ENCODE measurements at places on chromosomes 12 and 14.

DNA sequence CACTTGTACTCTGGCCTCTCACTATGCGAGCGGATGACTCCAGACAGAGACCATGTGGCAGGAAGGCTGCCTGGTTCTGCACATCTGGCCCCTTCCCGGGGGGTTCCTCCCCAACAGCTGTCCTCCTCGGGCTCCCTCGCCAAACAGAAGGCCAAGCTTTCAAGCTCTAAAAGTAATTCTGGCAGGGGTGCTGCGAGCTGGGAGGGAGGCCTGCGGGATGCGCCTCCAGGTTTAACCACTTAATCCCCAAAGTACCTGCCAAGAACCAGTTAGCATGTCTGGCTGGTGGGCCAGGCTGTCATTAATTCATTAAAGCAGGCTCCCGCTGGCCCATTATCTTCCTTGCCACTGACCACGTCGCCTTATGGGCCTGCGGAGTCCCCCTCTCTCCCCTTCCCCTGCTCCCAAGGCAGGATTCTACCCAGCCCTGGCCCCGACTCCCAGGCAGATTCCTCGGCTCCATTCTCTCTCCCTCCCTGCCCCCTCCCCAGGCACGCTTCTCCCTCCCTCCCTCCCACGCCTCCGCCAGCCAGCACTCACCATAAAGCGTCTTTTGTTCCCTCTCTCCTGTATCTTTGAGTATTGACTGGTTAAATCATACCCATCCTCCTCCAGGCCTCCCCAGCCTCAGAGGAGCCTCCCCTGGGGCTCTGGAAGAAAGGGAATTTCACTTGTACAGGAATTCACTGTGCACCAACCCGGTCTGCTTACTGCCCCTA lies 4.9 kb downstream of the HRK start:
- DNase-seq = peak; percentile 76

DNA sequence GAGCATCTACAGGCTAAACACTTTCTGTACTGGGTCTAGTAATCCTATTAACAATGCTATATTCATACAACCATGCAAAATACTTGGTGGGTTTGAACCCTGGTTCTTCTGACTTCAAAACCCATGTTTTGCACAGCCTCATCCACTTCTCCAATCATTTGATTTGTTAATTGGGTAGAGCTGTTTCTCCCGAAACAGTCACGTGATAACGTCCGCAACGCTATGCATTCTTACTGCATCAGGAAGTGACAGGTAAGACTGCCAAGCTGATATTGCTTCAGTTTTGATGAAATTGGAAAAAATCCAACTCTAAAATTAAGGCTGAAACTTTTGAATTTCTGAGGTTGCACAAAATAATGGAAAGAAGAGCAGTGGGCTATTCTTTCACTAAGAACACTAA lies 30.4 kb upstream of the RNU6-7 start:
- no peak for DNase-seq

GRCh38 chr12:100566887-100567637 lies 6.4 kb upstream of the GAS2L3 start:
- no peak for DNase-seq

DNA sequence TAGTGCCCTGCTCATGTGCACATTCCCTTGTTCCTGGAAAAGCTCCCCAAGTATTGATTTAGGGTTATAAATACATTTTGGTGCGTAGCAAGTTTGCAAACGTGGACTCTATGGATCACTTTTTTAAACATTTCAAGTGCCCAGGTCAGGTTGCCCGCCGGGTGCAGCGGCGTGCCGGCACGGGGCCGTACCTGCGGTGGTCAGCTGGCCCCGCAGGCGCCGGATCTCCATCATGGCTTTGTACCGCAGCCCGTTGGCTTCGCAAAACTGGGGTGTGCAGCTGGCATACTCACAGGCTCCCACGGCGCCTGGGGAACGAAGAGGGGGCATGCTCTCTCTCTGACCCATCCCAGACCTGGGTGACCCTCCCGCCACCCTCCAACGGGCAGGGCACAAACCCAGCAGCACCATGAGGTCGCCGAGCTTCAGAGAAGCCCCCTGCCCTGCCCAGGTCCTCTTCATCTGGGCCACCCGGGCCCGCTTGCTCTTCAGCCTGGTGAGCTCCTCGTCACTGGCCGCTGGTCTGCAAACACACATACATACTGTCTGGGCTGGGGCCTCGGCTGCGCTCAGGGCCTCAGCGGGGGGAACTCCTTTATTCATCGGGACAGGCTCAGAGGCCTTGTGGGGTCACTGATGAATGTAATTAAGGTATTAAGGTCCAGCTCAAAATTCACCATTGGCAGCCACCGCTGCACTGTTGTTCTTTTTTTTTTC lies 35.1 kb downstream of the DHX37 start:
- no peak for DNase-seq

- DNase-seq = no peak
These were observed 222.4 kb upstream of the AMIGO2 start for GRCh38 chr12:47302111-47302671.

DNA sequence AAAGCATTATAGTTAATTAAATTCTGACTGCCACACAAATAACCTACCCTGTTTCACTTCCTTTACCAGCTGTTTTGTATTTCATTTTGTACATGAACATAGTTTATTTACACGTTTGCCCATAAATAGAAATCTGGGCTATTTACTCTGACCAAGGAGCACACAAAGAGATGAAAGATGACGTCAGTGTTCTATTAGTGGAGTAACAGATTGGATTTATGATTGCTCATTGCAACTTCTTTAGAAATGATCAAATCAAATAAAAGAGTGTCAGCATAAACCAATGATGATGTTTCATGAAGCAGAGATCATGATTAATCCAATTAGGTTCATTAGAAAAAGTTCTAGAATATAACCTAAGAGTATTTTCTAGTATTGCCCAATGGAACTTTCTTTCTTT lies 12.0 kb upstream of the RTL1 start:
- DNase-seq = no peak

- DNase-seq = no peak
These were observed 6.8 kb downstream of the NTF3 start for GRCh38 chr12:5438671-5439200.

- no peak for DNase-seq
These were observed 103.6 kb downstream of the FIGNL2 start for GRCh38 chr12:51744957-51745356.

GRCh38 chr14:103521951-103522563 lies 573 bp downstream of the CKB start:
- DNase-seq = peak; percentile 88

DNA sequence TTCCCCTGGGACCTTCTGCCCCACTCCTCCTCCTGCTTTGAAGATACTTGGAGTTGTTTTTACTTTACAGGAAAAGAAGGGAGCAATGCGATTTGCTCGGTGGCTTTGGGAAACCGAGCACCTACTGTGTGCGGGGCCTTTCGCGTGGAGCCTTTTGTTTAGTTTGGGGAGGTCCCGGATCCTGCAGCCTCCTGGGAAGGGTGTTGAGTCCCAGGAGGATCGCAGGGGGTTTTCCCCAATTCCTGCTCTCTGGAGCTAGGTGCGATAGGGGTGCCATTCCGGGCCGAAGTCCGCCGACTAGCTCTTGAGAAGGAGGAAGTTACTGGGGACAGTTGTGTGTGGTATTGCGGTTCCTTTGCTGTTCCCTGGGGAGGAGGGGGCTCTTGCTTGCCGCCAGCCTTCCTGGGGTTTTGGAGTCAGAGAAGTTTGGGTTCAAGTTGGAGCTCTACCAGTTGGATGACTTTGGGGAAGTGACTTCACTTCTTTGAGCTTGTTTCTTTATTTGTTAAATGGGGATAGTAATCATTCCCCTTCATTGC lies 1.1 kb downstream of the BRI3BP start:
- DNase-seq = peak; percentile 13

- DNase-seq = peak; percentile 30
These were observed 31.0 kb upstream of the SLC38A1 start for GRCh38 chr12:46299851-46300250.

DNA sequence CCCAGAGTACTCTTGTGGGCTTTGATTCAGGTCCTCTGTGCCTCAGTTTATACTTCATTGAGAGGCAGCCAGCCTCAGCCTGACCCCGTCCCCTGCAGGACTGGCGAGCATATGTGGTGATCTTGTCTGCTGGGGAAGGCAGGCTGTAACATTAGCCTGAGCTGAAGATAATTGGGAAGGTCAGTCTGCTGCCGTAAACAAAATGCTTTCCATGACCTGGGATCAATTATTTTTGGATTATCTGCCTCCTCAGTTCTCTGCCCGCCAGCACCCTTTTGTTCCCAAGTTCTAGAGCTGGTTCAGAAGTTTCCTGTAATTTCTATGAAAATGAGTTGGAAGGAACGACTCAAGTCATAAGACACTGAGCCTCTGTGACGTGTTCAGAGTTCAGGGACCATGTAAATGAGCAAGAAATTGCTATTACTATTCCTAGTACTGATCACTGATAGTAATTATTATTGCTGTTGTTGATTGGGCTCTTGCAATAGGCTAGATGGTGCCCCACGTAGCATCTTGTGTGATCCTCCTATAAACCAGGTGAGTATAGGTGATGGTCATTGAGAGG lies 4.5 kb downstream of the ORAI1 start:
- no peak for DNase-seq

DNA sequence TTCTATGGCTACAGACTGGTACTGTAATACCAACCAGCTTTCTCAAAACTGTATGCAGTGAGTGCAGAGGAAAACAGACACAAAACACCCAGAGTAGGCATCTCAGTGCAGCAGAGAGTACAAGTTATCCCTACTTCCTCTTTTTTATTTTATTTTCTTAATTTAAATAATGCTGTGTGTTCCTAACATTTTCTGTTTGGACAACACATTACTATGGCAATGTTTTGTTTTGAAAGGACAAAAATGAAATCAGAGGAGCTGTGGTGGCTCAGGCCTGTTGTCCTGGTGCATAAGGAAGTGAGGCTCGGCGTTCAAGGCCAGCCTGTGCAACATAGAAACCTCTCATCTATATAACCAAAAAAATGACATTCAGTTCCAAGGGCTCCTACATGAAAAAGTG lies 33.7 kb upstream of the SELPLG start:
- DNase-seq = no peak

GRCh38 chr14:103428723-103429556 lies 43.7 kb downstream of the MARK3 start:
- no peak for DNase-seq

DNA sequence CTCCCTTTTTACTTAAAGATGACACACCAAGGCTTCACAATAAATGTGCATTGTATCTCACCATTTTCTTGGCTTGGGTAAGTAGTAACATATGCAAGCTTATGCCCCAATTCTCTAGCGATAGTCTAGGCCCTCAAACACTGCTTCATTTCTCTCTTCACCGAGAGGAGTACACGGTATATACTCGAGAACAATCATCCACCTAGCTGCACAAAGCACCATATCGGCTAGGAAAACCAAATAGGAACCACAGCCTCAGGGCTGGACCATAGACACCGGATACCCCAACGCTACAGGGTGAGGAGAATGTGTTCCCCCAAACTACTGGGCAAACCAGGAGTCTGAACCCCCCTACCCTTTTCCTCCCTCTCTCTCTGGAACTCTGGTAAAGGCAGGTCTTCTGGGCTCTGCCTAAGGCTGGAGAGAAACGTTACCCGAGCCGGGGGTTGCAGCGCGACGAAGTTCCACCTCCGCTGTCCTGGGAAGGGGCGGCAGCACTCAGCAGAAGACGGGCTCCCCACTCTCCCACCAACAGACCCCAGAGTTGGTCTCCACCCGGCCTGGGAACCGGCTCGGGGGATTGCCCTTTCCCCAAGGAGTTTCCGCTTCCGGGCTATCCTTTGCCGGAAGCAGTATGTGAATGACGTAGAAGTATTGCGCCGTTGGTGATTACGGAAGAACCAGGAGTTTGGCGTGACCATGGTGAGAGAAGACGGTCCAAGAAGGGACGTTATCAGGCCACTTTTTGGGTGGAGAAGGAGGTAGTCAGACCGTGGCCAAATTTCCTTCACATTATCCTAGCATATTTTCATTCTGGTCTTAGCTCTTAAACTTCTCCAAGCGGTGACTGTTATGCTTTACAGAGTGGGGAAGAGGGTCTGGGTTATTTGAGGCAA lies at the start of the genes AREL1 and FCF1:
AREL1 (minus strand) TSS at position 582 of the 896 bp plus-strand sequence. CDS start 27,465 bp downstream, outside the sequence.
FCF1 (plus strand) TSS at position 646 of the 896 bp plus-strand sequence; CDS start at position 700, 54 bp downstream.
- DNase-seq = peak; percentile 98

DNA sequence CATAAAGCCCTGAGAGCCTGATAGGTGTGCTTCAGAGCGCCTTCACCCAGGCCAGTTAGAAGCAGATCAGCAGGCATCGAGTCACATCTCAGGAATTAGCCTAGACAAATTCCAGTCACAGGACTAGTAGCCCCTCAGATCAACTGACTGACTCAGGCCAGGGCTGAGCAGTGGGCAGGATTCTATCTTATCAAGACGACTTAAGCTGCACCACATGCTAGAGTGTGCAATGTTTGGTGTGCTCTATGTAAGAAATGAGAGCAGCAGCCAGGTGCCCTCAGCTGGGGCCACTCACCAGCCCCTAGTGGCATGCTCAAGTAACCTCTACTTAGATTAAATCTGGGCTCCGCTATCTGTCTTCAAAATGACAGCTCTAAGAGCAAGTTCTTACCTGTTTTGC lies 19.7 kb upstream of the NGB start:
- no peak for DNase-seq

DNA sequence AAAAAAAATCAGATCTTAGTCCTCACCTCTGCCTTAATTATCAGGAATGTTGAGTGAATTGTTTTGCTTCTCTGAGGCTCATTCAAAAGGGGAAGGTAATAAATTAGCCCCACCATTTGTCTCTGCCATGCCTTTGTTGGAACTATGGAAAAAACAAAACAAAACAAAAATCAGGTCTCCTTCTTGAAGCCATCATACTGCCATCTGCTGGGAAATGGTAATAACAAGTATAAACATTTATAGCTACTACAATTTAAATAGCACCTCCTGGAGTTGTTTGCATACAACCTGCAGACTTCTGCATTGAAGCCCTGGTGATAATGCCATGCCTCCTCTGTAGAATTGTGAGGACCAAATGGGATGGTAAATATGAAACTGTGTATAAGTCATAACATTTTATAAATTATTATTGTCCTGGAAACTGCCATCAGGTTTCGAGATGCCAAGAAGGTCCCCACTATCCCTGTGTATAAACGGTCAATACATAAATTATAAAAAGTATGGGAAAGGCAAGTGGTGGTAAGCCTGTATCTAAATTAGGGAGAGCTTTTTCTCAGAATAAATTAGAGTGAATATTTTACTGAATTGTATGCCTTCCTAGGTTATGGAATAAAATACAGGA lies 87.2 kb upstream of the FGD4 start:
- DNase-seq = peak; percentile 76

Data from eye (tissue), 1 donor.